GF-D8 (cell line): ENCODE measurements at places on chromosomes 6 and 20.
A peak's percentile ranks its signal among the peaks of the same experiment; 100 is the strongest.

DNA sequence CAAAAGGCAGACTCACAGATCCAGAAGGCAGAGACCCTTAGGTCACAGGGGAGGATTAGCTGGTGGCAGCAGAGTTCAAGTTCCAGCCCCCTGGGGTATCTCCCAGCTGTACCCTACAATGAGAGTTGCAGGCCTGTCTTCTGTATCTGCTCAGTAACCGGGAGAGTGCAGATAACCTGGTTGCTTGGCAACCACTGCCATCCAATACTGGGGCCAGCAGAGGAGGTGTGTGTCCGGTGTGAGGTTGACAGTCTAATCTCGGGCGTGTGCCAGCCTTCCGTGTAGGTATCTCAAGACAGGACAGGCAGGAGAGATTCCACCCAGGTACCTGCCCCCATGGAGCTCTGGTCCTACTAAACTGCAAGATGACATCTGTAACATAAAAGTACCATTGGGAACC lies 56.6 kb upstream of the TBC1D7 start:
- DNase-seq = no peak

DNA sequence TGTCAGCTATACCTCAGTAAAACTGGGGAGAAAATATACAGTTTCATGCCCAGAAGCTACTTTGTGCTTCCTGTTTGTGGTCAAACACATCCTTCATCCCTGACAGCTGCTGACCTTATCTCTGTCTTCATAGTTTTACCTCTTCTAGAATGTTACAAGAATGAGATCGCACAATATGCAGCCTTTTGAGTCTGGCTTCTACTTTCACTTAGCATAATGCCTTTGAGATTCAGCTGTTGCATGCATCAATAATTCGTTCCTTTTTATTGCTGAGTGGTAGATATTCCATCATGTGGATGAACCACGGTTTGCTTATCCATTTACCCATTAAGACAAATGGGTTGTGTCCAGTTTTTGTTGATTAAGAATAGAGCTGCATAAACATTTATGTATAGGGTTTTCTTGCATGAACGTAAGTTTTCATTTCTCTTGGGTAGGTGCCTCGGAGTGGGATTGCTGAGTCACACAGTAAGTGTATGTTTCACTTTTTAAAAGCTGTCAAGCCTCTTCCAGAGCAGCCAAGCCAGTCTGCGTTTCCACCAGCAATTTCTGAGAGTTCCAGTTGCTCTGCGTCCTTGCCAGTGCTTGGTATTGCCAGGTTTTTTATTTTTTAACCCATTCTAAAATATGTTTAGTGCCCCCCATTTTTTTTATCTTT lies 86.6 kb upstream of the PAX1 start:
- DNase-seq = no peak

DNA sequence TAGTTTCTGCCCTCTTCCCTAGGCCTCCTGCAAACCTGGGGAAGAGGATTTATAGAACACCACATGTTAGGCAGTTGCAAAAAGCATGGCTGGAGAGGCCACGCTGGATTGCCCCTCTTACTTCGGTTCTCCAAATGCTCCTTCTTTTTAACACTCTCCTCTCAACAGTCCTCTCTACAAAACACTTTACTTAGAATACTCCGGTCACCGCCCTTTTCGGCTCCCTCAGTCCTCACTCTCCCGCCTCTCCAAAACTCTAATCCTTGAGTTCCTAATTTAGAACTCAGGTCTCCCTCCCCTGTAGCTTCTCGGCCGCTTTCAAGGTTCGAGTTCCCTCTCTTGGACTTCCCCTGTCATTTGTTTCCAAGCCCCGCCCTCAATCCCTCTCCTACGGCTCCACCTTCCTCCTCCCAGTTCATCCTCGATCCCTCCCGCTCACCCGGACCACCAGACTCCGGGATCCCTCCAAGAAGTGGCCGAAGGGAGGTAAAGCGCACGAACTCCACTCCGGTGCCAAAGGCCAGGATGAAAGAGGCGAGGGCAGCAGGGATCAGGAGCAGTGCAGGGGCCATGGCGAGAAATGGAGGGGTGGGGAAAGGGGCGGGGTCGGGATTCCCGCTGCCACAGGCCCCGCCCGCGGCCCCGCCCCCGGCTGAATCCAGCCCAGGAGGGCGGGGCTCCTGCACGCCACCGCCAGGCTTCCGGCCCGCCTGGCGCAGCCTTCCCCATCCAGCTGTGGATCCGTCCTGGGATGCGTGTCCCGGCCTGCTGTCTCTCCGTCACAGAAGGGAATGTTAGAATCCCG lies at the start of gene NRM:
Gene NRM, minus strand, starts transcription at position 582 of the 805 bp plus-strand sequence. Its CDS starts 10 bp downstream, at position 572.
- peak; percentile 75 for DNase-seq

DNA sequence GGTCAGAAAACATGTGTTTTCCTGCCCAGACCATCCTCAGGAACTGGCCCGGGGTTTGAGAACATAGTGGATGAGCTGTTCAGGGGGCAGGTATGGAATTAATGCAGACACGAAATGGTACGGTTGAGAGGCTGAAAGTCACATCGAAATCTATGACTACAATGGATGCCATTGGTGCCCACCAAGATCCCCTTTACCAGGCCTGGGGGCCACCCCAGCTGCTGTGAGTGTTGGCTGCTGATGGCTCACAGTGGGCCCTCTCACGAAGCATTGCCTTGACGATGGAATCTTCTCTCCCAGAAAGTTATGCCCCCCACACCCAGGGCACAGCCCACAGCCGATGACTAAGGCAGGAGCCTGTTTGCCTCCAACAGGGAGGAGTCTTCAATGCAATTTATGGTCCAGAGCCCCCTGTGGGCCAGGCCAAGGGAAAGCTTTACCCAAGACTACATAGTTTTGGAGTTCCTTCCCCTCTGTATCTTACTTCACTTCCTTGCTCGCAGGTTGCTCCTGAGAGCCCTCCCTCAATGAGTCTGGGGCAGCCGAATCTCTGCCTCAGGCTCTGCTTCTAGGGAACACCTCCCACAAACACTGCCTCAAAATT lies 92.6 kb downstream of the BFSP1 start:
- DNase-seq = no peak

DNA sequence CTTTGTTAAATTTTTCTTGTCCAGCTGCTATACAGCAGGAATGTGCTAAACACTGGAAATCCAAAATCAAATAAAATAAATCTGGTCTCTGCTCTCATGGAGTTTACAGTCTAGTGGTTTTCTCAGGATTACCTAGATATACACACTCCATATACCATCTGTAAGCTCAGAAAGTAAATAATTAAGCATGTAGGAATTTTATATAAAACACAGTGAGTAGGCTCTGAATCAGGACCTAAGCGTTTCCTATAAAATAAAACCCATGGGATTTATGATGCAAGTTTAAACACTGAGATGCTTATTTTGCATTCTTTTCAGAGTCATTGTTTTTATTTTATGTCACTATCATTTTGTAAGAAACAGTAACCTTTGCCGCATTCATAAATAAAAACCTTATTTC lies 29.7 kb upstream of the UFL1 start:
- no peak for DNase-seq

DNA sequence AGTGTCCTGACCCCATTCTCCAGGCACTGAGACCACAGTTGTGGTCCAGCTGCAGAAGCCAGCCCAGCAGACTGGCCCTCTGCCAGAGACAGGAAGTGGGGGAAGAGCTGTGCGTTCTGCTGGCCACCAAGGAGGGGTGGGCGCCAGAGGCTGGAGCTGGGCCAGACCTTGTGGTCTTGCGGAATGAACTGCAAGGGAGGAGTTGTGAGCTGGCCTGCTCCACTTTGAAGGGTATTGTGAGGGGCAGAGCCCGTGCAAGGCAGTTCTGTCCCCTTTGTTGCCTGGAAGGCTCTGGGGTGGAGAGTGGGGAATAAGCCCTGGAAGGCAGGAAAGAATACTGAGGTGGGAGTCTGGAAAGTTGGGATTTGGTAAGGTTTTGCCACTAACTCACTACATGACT lies 3.6 kb upstream of the MDFI start:
- DNase-seq = no peak

GRCh38 chr6:158040804-158041347 lies 59.2 kb downstream of the SYNJ2 start:
- DNase-seq = no peak

DNA sequence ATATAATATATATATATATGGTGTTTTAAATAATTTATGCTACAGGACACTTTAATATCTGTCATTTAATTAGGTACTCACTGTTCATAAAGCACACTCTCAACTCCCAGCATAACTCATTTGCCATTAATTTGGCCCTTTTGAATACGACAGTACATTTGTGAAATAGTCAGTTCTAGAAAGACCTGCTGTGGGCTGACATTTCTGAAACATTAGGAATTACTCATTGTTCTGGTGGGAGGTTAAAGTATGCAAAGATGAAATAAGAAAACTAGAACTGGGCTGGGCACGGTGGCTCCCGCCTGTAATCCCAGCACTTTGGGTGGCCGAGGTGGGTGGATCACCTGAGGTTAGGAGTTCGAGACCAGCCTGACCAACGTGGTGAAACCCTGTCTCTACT lies 497.5 kb downstream of the UTRN start:
- no peak for DNase-seq

DNA sequence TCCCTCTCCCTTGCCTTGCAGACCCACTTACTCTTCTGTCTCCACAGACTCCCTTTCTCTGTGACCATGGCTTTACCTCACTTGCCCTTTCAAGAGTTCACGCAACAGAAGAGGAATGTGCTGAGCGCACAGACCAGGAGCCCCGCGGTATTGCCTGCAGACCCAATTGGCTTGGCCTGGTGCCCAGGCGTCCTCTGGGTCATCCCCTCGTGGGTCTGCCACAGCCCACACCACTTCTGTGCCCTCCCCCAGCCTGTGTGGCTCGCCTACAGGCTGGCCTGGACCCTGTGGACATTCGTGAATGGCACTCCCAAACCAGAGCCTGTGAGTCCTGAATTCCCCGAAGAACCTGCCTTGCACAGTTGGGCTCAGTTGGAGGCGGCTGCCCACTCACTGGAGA lies 15.3 kb upstream of the NINL start:
- DNase-seq = no peak

DNA sequence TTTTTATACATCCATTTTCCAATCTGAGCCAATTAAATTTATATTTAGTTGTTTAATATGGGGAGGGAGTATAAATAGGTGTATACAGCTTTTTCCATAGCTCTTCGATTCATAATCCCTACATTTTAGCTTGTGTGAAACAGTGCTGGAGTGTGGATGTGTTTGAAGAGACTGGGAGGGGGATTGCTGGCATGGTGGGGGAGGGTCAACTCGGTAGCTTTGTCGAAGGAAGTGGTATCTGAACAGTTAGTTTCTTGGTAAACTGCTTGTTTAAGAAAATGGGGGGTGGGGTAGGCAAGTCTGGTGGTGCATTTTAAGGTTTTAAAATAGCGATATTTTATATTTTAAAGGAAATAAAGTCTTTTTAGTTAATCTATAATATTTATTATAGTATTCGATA lies 1.4 kb upstream of the LIN28B start:
- DNase-seq = no peak

- DNase-seq = no peak
These were observed 19.6 kb downstream of the TFAP2A start for GRCh38 chr6:10395171-10395703.

- no peak for DNase-seq
These were observed 573.2 kb downstream of the DHX35 start for GRCh38 chr20:39535301-39535700.

GRCh38 chr6:38508894-38509293 lies 130.8 kb downstream of the BTBD9 start:
- peak; percentile 69 for DNase-seq

DNA sequence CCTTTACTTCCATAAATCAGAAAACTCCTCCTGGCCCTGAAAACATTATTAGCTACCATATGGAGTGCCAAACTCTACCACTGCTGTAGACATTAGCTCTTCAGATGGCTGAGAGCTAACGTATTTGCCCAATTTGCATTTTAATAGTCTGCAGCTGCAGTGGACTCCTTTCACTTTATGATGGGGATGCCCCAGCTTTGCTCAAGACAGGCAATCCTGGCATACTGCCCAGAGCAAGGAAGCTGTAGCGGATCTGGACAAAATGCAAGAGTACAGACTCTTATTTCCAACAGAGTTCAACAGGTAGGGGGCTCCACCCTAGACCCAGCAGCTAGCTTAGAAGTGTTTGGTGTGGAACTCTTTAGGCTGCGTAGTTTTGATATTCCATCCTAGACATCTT lies 246.7 kb downstream of the FOXC1 start:
- peak; percentile 21 for DNase-seq

- peak; percentile 20 for DNase-seq
These were observed 27.0 kb downstream of the TRIM27 start for GRCh38 chr6:28896505-28897368.
